ENCODE measurements at places on chromosomes 11 and 22.

DNA sequence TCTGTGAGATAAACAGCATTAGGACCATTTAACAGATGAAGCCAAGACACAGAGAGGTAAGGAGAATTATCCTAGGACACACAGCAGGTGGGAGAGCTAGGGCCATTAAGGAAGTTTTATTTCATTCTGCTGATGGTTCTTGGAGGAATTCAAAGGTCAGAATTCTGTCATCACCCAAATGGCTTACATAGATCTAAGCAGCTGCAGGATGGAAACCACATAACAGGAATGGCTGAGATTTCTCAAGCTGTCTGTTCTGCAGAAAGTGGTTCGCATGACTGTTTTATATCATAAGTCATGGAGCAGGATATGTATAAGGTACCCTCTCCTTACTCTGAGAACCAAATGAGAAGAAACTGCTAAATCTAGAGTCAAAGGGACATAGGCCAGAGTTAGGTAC, 163.2 kb upstream of the NARS2 start:
- H3K4me1 ChIP-seq, result no peaks in the 10 kb centered on the region
- DNase-seq, result no peak
- H3K27me3 ChIP-seq, result no peaks in the 10 kb centered on the region

- H3K4me3 ChIP-seq, result no peak overlapping the region
- no peak for DNase-seq
- no peaks in the 10 kb centered on the region for H3K4me1 ChIP-seq
Observed at GRCh38 chr11:63709336-63709884, 28.1 kb downstream of the RTN3 start.

- H3K36me3 ChIP-seq, result no peaks in the 10 kb centered on the region
- H3K27me3 ChIP-seq, result no peaks in the 10 kb centered on the region
- DNase-seq, result peak; percentile 2
- no peak overlapping the region for H3K27ac ChIP-seq
- H3K4me3 ChIP-seq, result no peak overlapping the region
Observed at GRCh38 chr11:69520186-69520916, 38.9 kb downstream of the LINC01488 start.

GRCh38 chr22:46432164-46433068, 96.9 kb downstream of the TRMU start:
- H3K4me1 ChIP-seq, result peaks cover 18% of the 10 kb centered on the region
- DNase-seq, result no peak
- peaks cover 10% of the 10 kb centered on the region for H3K36me3 ChIP-seq
- H3K4me3 ChIP-seq, result peak overlapping the region; percentile 50
- H3K27ac ChIP-seq, result peak overlapping the region; percentile 19

GRCh38 chr11:97123237-97123636, 733.4 kb downstream of the JRKL start:
- DNase-seq, result no peak
- no peak overlapping the region for H3K27ac ChIP-seq
- H3K4me1 ChIP-seq, result no peaks in the 10 kb centered on the region
- no peak overlapping the region for H3K4me3 ChIP-seq
- no peaks in the 10 kb centered on the region for H3K27me3 ChIP-seq

- no peaks in the 10 kb centered on the region for H3K36me3 ChIP-seq
- H3K4me1 ChIP-seq, result no peaks in the 10 kb centered on the region
- no peak overlapping the region for H3K27ac ChIP-seq
- no peak overlapping the region for H3K4me3 ChIP-seq
- H3K27me3 ChIP-seq, result no peaks in the 10 kb centered on the region
Observed at GRCh38 chr11:10716122-10716521, 22.6 kb upstream of the IRAG1 start.

- peak overlapping the region; percentile 58 for H3K4me3 ChIP-seq
- peak; percentile 44 for DNase-seq
- peaks cover 14% of the 10 kb centered on the region for H3K4me1 ChIP-seq
- H3K36me3 ChIP-seq, result peaks cover 47% of the 10 kb centered on the region
- peak overlapping the region; percentile 85 for H3K27ac ChIP-seq
Observed at GRCh38 chr11:67613313-67613959, 6.7 kb downstream of the NDUFV1 start.

GRCh38 chr11:94910779-94911178, 62.6 kb downstream of the CWC15 start:
- H3K4me1 ChIP-seq, result no peaks in the 10 kb centered on the region
- H3K36me3 ChIP-seq, result no peaks in the 10 kb centered on the region
- no peak overlapping the region for H3K27ac ChIP-seq
- no peak for DNase-seq
- H3K27me3 ChIP-seq, result no peaks in the 10 kb centered on the region

GRCh38 chr11:133160754-133161153, 371.5 kb downstream of the OPCML start:
- H3K27me3 ChIP-seq, result peaks cover 38% of the 10 kb centered on the region
- no peak for DNase-seq
- H3K36me3 ChIP-seq, result no peaks in the 10 kb centered on the region
- H3K4me3 ChIP-seq, result no peak overlapping the region
- no peaks in the 10 kb centered on the region for H3K4me1 ChIP-seq

DNA sequence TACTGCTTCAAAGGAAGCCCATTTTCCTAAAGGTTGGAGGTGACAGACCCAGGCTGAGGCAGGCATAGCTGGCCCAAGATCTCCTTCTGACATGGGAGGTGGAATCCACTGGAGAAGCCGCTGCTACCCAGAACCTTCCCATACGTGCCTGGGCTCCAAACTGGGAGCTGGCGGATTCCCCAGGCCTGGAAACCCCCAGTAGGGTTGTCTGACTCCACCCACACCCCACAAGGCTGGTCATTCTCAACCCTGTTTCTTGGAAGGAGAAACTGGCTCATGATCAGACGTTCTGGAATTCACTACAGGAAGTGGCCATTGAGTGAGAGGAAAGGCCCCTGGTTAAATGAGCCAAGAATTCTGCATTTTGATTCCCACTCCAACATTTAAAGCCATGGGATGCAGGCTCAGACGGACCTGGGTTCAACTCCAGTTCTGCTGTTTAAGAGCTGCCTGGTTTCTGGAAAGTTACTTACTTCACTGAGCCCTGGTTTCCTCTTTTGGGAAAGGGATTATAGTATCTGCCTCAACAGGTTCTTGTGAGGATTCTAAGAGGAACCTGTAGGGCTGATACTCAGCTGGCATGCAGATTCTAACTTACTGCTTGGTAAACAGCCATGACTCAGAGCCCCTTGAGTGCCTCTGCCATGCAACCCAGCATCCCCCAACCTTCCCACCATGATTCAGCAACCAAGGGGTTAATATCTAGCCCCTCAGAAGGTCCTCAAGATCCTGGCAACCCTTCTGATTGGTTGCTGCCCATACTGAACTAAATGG, 19.4 kb upstream of the TSKU start:
- peaks cover 57% of the 10 kb centered on the region for H3K4me1 ChIP-seq
- H3K4me3 ChIP-seq, result no peak overlapping the region
- no peak overlapping the region for H3K27ac ChIP-seq
- no peaks in the 10 kb centered on the region for H3K36me3 ChIP-seq
- no peak for DNase-seq

DNA sequence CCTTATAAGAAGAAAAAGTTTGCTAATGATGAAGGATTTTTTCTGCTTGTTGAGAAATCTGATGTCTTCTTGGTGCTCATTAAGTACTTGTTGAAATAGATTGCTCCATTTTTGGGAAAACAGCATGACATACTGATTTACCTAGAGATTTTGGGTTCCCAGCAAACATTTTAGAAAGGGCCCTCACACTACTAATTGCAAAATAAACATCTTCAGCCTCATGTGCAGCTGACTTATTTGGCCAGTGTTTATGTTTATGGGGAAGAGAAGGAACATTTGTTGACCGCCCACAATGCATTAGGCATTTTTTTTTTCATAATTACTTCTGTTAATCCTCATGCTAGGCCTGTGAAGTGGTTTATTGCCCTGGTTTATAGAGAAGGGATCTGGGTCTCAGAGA, 40.1 kb downstream of the LDLRAD3 start:
- H3K27me3 ChIP-seq, result no peaks in the 10 kb centered on the region
- peaks cover 15% of the 10 kb centered on the region for H3K4me1 ChIP-seq
- no peak overlapping the region for H3K27ac ChIP-seq
- DNase-seq, result no peak
- no peak overlapping the region for H3K4me3 ChIP-seq

- no peak for DNase-seq
- H3K4me1 ChIP-seq, result no peaks in the 10 kb centered on the region
- peaks cover 4% of the 10 kb centered on the region for H3K27me3 ChIP-seq
Observed at GRCh38 chr22:48018346-48018745, 1255.9 kb downstream of the TBC1D22A start.

GRCh38 chr11:31895926-31896325, 84.8 kb upstream of the PAX6 start:
- no peaks in the 10 kb centered on the region for H3K4me1 ChIP-seq
- no peaks in the 10 kb centered on the region for H3K36me3 ChIP-seq
- no peak for DNase-seq

DNA sequence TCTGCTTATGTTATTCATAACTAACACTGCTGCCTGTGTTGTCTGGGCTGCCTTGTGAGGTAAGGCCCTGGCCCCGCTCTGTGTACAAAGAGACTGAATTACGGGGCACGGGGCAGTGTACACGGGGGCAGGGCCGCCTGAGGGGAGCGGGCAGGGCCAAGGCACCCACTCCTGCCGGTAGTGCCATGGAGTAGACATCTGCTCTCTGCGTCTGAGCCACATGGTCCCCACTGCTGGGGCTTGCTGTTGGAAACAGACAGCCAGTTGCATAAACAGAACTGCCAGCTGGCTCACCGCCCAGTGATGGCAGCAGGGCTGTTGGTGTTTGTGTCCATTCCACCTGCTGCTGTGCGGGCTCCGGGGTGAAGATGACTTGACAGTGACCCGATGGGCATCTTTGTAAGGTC, 19.8 kb downstream of the FAM118A start:
- peaks cover 62% of the 10 kb centered on the region for H3K36me3 ChIP-seq
- DNase-seq, result no peak
- peaks cover 1% of the 10 kb centered on the region for H3K4me1 ChIP-seq
- H3K27ac ChIP-seq, result no peak overlapping the region
- H3K4me3 ChIP-seq, result no peak overlapping the region

DNA sequence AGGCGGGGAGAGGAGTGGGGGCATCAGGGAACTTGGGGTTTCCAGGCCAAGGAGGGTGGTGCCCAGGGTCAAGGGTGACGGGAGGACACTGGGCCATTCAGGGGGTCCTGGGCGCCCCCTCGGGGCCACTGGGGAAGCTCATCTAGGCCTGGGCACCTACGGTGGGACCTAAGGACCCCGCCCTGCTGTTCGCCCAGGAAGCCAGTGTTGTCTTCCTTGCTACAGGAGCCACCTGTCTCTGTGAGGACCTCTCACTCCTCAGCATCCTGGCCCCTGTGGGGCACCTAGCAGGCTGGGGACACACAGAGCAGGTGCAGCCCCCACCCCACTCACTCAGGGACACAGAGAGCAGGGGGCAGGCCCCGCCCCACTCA, 191.6 kb downstream of the IGLL1 start:
- H3K27ac ChIP-seq, result no peak overlapping the region
- no peak for DNase-seq
- peaks cover 19% of the 10 kb centered on the region for H3K4me1 ChIP-seq
- H3K27me3 ChIP-seq, result peaks cover 7% of the 10 kb centered on the region
- no peaks in the 10 kb centered on the region for H3K36me3 ChIP-seq

- no peaks in the 10 kb centered on the region for H3K4me1 ChIP-seq
- peaks cover 37% of the 10 kb centered on the region for H3K36me3 ChIP-seq
- no peak overlapping the region for H3K4me3 ChIP-seq
- DNase-seq, result no peak
Observed at GRCh38 chr11:34972366-34972765, 55.9 kb downstream of the PDHX start.

DNA sequence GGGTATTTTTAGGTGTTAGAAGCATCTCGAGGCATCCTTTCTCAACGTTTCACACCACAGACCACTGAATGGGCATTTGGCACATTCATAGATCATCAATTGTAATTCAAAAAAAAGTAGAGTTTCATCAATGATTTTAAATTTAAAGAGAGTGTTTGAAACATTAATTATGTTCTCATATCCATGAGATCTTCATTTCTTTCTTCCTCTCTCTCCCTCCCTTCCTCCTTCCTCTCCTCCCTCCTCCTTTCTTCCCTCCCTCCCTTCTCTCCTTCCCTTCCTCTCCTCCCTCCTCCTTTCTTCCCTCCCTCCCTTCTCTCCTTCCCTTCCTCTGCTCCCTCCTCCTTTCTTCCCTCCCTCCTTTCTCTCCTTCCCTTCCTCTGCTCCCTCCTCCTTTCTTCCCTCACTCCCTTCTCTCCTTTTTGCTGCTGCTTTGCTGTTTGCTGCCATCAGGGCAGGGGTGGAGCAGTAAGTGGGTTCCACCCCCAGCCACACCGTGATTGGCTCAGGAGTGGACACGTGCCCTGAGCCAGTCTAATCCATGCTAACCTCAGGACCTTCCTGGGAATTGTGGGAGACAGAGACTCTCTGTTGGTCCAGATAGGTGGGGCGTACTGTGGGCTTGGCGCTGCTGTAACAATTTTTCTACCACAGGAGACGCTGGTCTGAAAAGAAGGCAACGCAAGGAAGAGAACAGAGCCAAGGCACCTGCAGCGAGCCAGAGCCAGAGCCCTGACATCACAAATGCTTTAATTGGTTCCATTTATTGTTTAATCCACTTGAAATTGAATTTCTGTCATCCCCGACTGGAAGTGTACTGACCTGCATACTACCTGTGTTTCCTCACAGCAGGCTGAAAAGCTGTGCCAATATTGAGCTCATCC, 33.7 kb upstream of the APOBEC3A start:
- peak overlapping the region; percentile 70 for H3K27ac ChIP-seq
- peaks cover 49% of the 10 kb centered on the region for H3K4me1 ChIP-seq
- H3K27me3 ChIP-seq, result peaks cover 8% of the 10 kb centered on the region
- peak overlapping the region; percentile 17 for H3K4me3 ChIP-seq

DNA sequence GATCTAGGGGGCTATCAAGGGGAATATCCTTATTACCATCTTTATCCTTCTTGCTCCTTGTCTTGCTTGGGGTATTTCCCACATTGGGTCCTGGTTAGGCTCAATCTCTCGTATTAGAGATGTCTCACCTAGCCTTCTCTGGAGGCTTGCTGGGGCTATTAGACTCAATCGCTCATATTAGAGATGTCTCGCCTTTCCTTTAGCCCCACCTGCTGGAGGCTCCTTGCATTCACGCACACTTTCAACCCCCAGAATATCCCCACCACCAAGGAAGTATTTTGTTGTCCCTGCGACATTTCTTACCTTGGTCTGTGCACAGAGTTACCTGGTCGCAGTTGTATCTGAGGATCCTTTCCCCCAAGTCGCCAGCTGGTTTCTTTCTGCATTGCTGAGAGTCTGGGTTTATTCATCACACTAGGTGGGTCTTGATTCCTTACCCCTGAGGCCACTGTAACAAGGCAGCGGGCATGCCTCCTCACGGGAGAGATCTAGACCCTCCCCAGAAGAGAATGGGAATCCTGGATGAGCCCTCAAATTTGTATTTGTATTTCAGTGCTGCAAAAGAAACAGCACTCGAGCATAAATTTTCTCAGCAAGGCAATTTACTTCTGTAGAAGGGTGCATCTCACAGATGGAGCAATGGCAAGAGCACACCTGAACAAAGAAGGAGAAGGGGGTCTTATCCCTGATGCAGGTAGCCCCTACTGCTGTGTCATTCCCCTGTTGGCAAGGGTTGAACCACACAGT, 15.9 kb upstream of the HYLS1 start:
- H3K4me3 ChIP-seq, result no peak overlapping the region
- DNase-seq, result no peak
- H3K27ac ChIP-seq, result no peak overlapping the region

Data from lower lobe of right lung (tissue), 2 donors.